ENCODE measurements at places on chromosomes 2 and 18. TPM values are rescaled to one million over a fixed set of nuclear protein-coding genes. Genes with fewer than 3 reads are reported as not detected.

GRCh38 chr2:99181624-99182000 is 628 bp downstream of the MRPL30 start:
- DNase-seq, result no peak

- no peak for DNase-seq
Observed at GRCh38 chr2:14626873-14627272, 5.6 kb upstream of the LRATD1 start.

DNA sequence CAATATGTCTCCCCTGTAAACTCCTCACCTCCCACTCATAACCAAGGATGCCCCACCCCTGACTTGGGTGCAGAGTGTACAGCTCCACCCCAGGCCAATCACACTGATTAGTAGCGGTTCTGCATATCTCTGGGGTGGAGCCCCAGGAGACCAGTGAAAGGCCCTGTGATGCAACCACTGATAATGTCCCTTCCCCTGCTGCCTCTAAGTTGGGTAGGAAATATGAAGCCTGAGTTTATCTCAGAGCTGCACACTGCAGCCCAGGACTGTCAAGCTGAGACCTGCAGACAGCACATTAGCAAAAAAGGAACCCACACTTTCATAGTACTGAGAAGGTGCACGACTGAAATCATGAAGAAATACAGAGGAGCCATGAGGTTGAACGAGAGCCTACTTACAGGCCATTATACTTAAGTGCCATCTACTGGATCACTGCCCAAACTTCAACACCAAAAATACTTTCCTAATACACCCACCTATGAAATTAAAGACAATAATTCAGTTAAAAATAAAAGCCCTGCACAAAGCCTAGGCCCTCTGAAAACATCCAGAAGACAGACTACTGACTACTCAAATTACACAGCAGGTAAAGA is 455.4 kb upstream of the LRRTM4 start:
- no peak for DNase-seq

DNA sequence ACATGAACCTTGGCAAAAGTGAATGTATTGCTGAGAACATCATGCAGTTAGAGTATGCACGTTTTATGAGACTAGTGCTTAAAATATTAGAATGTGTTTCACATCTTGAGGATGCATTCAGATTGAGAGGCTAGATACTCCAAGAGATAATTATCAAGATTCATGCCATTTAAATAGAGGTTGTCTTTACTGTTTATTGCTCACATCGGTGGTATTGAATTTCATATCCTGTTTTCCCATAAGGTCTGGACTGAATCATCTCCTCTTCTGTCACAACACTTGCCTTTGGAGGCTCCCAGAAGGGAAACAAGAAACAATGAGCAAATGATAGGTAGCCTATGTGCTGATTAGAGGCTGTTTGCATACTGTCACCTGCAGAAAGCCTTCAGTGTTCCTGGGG is 83.8 kb downstream of the CLHC1 start:
- DNase-seq, result no peak

- DNase-seq, result no peak
Observed at GRCh38 chr2:220117025-220117424, 489.6 kb downstream of the SLC4A3 start.

GRCh38 chr2:168346725-168347477 is 99.5 kb upstream of the STK39 start:
- DNase-seq, result peak; percentile 96

- no peak for DNase-seq
Observed at GRCh38 chr2:16126517-16127275, 186.3 kb downstream of the MYCN start.

DNA sequence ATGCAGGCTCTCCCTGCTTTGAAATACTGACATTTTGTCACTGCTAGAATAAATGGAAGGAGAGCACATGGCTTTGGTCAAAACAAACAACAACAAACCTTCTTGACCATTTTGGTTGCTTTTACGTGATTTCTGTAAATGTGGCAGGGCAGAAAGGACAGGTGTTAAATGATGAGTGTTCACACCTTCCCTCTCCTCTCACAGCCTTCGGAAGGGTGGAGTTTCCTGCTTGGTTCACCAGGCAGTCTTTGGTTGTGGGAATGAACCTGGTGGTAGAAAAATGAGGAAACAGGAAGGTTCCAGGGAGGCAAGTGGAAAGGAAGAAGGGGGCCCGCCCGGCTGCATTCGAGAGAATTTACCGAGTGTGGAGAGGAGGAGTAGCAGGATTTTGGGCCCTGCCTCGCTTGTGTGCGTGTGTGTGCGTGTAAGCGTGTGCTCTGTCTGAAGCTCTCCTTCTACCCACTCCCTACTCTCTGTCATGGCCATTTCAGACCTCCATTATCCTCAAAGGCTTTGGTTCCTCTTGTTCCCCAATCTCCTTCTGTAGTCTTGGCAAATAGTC is 23.7 kb upstream of the SPP2 start:
- DNase-seq, result no peak

DNA sequence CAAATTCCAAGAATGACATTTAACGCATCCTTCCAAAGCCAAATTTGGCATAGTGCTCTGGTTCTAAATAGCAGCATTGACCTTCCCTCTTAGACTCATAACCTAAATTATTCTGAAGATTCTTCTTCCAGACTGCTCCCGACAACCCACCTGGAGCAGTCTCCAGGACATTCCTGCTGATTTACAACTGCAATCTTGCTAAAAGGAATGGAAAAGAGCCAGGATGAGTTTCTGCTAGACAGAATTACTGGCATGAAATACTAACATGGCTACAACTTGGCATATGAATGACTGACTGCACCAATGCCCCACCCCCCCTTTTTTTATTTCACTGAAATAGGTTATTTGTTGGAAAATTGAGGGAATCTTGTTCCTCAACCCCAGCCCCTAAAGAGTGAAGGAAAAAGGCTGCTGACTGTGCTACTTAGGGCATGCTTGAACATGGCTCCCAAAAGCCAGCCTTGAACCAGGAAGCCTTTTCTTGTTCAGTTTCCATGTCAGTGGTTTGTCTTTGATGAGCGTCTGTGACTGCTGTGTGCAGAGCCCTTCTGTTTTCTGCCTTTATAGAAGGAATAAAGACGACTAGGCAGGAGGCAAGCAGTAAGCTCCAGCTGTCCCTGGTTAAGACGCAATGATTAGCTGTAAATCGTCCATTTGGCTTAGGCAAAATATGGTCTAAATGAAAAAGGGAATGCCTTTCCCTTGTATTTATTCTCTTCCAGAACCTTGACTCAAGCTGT is 47.4 kb upstream of the ITGB6 start:
- DNase-seq, result peak; percentile 82

- DNase-seq, result no peak
Observed at GRCh38 chr2:149924028-149924427, 336.5 kb upstream of the MMADHC start.

DNA sequence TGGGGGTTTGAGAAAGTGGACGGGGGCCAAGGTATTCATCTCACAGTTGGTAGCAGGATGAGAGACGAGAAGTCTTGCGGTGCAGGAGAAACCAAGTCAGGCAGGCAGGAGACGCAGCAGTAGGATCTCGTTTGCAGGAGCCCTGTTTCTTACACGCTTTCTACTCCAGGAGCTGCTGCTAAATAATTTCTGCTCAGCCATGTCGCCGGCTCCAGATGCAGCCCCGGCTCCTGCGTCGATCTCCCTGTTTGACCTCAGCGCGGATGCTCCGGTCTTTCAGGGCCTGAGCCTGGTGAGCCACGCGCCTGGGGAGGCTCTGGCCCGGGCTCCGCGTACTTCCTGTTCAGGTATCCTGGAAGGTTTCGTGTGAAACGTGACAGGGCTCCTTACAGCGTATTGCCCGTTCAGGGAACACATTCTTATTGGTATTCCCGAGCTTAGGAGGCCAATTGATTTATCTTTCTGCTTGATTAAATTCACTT is 494 bp downstream of the ANKZF1 start:
- no peak for DNase-seq

- DNase-seq, result peak; percentile 35
Observed at GRCh38 chr2:233053928-233054784, 6.0 kb upstream of the INPP5D start.

DNA sequence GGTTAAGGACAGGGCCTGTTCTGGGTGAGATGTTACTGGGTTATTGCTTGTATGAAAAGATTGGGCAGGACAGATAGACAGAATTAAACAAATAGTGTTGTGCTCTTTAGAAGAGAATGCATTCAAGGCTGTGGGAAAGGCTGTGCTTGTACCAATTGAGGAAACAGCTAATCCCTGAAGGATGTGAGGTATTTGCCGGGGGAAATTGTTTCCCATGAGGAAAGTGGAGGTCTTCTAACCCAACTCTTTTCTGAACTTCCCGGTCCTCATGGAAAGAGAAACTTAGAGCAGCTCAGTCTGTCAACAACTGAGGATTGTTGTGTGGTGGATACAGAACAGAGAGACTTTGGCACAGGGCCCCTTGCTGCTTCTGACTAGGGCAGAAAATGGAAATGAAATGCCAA is 9.5 kb downstream of the SLC1A4 start:
- DNase-seq, result no peak

DNA sequence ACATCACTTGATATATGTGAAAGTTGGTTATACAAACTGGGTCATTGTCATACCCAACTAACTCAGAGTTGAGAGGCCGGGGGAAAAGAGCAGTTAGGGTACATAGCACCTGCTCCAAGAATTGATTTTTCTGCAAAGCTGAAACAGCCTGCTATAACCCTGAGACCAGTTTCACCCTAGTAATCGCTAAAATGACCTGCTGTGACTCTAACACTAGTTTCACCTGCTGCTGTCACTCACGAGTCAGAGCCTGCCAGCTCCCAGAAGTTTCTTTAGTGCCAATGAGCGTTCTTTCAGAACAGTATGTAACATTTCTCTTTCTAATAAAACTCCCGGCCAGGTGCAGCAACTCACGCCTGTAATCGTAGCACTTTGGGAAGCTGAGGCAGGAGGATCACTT is 28.0 kb downstream of the SRSF7 start:
- DNase-seq, result no peak

DNA sequence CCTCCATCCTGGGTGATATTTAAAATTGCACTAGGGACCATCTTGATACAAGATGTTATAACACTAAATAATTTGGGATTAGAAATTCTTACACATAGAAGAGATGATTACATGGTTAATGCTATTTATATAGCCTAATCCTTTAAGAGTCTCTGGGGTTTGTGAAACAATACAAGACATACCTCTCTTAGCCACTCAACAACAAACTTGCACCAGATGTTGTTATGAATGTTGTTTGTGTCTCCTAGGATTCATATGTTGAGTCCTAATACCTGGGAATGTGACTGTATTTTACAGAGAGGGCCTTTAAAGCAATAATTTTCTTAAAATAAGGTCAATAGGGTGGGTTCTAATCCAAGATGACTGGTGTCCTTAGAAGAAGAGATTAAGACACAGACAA is 678.3 kb downstream of the NYAP2 start:
- DNase-seq, result no peak

- DNase-seq, result no peak
Observed at GRCh38 chr2:40034198-40034597, 255.1 kb upstream of the THUMPD2 start.

- DNase-seq, result peak; percentile 20
Observed at GRCh38 chr2:71691747-71692441, 238.5 kb downstream of the DYSF start.

Gene RUFY4
- total RNA-seq, result 0.10 TPM

Gene MYOM1
- 9.6 TPM for total RNA-seq

Gene LRRTM4
- total RNA-seq, result 12.6 TPM

Gene NT5C1B
- not detected for total RNA-seq

Gene TNFAIP6
- total RNA-seq, result 15.9 TPM

Measured in spinal cord (tissue), 10 donors.